ENCODE measurements at places on chromosomes 6 and 20.

DNA sequence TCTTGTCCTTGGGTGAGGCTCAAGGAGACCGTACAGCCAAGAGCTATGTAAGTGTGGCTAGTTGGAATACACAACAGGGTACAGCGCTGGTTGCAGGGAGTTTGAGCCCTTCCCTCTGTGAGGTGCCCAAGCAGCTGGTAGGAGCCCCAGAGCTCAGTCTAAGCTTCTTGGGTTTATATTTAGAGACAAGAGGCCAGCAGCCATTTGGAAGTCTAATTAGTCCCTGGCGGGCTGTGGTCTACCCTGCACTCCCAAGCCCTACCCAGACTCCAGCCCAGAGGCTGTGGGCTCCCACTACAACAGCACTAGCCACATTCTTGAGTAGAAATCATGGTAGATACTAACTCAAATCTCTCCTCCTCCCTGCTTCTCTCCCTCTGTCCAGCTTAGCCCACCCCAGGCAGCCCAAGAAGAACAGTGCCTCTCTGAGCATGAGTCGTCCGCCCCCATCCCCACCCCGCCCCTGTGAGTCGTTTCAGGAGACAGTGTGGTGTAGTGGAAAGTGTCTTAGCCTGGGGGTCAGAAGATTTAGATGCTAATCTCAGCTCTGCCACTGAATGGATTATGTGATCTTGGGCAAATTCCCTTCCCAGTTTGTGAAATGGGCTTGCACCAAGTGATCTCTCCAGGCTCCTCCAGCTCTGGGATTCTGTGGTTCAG, 37.8 kb downstream of the EIF2S2 start:
- DNase-seq, result no peak

DNA sequence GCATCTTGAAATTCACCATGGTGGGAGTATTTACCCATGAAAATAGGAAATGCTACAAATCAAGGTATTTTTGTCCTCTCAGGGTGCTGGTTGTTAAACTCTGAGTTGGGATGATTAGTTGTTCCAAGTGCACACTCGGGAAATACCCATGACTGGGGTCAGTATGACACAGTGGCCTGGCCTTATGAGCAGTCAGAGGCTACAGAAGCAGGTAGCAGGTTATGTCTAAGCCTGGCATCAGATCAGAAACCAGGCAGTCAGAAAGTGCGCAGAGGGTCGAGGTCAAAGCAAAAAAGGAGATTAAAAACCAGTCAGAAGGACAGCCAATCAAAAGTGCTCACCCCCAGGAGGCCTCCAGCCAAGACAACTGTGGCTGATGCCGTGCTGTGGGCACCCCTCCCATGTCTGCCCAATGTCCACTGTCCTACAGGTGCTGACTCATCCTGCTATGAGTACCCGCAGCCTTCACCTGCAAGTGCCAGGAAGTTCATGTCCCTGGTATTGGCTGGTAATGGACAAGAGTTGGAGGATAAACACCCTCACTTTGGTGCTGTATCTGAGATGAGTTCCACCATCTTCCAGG, 117.4 kb upstream of the SLC24A3 start:
- no peak for DNase-seq

- no peak for DNase-seq
Measured at GRCh38 chr6:153525998-153526397, 394.9 kb upstream of the RGS17 start.

DNA sequence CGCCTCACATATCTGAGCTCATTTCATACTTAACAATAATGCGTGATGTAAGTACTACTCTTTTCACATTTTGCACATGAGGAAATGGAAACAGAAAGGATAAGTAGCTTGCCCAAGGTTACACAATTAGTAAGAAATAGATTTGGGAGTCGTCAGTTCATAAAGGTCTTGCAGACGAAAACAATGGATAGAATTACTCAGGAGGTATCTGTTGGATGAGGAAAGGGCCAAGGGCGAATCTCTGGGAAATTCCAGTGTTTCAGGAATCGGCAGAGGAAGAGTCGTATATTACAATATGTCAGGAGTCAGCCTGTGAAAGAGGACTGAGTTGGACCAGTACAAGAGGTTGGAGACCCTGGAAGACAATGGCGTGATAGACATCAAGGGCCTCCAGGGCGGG, 12.8 kb upstream of the EDN1 start:
- DNase-seq, result no peak

DNA sequence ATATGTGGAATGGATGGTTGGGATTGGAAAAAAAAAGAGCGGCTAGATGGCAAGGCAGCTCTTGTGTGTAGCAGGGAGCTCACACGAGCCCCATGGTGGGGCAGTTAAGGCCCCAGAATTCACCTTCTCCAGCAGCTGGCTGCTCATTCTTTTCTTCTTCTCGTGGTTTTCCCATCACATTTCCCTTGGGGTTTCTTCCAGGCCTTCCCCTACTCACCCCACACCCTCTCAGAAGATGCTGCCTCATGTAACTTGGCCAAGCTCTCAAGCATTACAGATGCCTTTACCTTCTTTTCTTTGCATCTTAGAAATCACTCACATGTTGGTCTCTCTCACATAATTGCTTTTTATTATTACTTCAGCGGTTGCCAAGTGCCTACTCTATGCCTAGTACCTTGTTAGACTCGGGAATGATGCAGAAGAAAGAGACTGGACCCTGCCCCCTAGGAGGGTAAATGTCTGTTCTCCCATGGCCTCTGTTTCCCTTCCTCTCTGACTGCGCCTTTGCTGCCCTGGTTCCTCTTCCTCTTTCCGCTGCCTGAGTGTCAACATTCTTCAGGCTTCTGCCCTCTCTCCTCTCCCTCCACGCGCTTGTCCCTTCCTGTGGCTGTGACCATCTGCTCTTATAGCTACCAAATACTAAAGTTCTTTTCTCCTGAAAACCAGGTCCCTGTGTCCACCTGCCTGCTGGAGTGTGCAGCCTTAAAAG, 28.6 kb downstream of the PPARD start:
- no peak for DNase-seq

DNA sequence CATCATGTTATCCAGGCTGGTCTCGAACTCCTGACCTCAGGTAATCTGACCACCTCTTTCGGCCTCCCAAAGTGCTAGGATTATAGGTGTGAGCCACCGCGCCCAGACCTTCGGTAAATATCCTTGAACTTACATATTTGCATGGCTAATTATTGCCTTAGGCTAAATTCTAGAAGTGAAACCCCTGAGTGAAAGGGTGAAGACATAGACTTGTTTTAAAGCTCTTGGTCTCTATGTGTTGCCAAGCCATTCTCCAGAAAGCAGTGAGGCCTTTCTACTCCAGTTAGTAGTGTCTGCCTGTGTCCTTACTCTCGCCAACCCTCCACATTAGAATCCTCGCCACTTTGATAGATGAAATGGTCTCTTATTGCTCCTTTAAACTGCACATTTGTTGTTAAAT, 2.6 kb upstream of the NOTCH4 start:
- DNase-seq, result no peak

DNA sequence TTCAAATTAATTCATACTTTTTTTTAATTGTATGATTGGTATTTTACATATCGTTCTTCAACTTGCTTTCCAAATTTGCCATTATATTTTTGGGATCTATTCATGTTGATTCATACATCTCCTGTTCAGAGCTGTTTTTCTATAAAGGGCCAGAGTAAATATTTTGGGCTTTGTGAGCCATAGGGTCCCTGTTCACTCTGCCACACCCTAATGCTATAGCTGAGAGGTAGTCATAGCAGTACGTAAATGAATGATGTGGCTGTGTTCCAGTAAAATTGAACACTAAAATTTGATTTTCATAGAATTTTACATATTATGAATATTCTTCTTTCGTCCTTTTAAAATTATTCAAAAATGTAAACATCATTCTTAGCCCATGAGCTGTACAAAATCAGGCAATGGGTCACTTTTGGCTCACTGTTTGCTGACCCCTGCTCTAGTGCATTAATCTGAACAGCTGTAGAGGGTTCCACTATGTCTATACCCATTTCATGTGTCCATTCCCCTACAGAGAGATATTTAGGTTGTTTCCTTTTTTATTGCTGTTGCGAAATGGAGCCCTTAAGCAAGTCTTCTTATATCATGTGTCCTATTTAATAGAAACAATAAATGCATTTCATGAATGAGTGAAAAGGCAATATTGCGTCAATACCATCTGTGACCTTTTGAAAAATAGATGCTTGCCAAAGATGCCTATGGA, 136.4 kb upstream of the SALL4 start:
- no peak for DNase-seq

Data from NCI-H2029 (cell line).